ENCODE measurements at places on chromosomes 4 and X.

DNA sequence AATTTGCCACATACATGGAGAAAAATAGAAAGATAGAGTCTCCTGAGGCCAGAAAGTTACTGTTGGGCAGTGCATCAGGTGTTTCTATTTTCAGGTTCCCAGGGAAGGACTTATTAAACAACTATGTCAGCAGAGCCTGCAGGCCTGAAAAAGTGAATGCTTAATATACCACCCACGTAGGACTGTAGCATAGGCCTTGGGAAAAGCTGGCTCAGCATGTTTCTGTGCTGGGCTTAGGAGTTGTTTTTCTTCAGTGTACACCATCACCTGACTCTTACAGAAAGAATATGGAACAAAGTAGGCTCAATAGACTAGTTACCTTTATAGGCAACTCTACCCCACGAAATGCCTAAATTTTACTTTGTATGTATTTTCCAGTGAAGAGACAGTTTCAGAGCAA lies 1385.9 kb downstream of the FAM133A start:
- DNase-seq: no peak

GRCh38 chr4:7971159-7971631 lies 31.5 kb upstream of the AFAP1 start:
- DNase-seq: no peak

DNA sequence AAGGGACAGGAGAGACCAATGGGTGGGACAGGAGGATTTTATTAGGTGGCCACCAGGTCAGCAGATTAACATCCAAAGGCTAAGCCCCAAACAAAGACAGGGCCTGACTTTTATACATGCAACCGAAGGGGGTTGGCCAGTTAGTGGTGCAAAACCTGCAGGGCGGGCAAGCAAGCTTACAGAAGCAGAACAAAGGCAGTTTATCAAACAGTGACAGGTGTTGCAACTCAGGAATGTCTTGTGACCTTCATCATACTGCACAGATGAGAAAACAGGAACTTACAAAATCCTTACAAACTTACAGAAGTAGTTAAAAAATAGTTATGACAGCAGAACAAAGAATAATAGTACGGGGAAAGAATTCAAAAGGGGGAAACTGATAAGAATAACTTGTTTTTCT lies 708.1 kb downstream of the GLUD2 start:
- DNase-seq: no peak

- no peak for DNase-seq
Observed at GRCh38 chr4:150078579-150079080, 385 bp downstream of the DCLK2 start.

GRCh38 chr4:101031971-101032370 lies 315.4 kb downstream of the PPP3CA start:
- no peak for DNase-seq

DNA sequence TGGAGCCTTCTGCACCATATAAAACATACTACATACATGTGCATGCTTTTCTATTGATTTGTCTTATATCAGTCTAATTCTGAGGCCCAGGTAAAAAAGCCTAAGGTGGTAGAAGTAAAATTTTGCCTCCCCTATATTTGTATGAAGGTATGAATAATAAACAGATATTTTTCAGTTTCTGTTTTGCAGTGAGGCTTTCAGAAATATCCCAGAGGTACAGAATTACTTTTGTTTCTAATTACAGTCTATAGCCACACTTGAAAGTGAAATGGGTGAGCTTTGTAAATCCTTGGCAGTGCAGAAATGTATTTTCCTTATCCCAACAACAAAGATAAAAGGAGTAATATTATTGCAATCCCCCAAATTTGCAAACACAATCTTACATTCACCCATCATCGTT lies 59.5 kb downstream of the DDX60 start:
- no peak for DNase-seq

GRCh38 chrX:136747003-136747986 lies 33.4 kb downstream of the ARHGEF6 start:
- no peak for DNase-seq
